ENCODE measurements at places on chromosomes 6 and 20. TPM values are rescaled to one million over a fixed set of nuclear protein-coding genes. Genes with fewer than 3 reads are reported as not detected.

PBOV1 gene
- total RNA-seq = not detected

MLN gene
- not detected for total RNA-seq

- H3K36me3 ChIP-seq = no peaks in the 10 kb centered on the region
- H3K27ac ChIP-seq = peak overlapping the region; percentile 89
- peaks cover 67% of the 10 kb centered on the region for H3K4me1 ChIP-seq
- peak overlapping the region; percentile 66 for H3K4me3 ChIP-seq
- no peaks in the 10 kb centered on the region for H3K27me3 ChIP-seq
- no peak for DNase-seq
These were observed 60.7 kb upstream of the FNDC1 start for GRCh38 chr6:159108426-159108985.

GRCh38 chr6:24536466-24536865 is 41.7 kb downstream of the ALDH5A1 start:
- H3K27ac ChIP-seq = no peak overlapping the region
- H3K27me3 ChIP-seq = no peaks in the 10 kb centered on the region
- H3K4me1 ChIP-seq = no peaks in the 10 kb centered on the region
- H3K4me3 ChIP-seq = no peak overlapping the region

GRCh38 chr6:168380956-168381605 is 59.9 kb upstream of the SMOC2 start:
- H3K27me3 ChIP-seq = no peaks in the 10 kb centered on the region
- no peak overlapping the region for H3K4me3 ChIP-seq
- no peaks in the 10 kb centered on the region for H3K4me1 ChIP-seq
- no peak for DNase-seq
- no peak overlapping the region for H3K27ac ChIP-seq

OR2B6 gene
- not detected for total RNA-seq

- H3K4me3 ChIP-seq = peak overlapping the region; percentile 22
- H3K4me1 ChIP-seq = peaks cover 6% of the 10 kb centered on the region
- peaks cover 7% of the 10 kb centered on the region for H3K36me3 ChIP-seq
- peak; percentile 5 for DNase-seq
These were observed 525 bp downstream of the MACROD2 start for GRCh38 chr20:13995841-13996240.

RPS6KA2 gene
- total RNA-seq = 10.9 TPM

TCF15 gene
- total RNA-seq = not detected

OPN5 gene
- not detected for total RNA-seq

- H3K27ac ChIP-seq = no peak overlapping the region
- no peaks in the 10 kb centered on the region for H3K27me3 ChIP-seq
- no peak for DNase-seq
- peaks cover 2% of the 10 kb centered on the region for H3K36me3 ChIP-seq
These were observed 6.3 kb downstream of the RRBP1 start for GRCh38 chr20:17675519-17676377.

DNA sequence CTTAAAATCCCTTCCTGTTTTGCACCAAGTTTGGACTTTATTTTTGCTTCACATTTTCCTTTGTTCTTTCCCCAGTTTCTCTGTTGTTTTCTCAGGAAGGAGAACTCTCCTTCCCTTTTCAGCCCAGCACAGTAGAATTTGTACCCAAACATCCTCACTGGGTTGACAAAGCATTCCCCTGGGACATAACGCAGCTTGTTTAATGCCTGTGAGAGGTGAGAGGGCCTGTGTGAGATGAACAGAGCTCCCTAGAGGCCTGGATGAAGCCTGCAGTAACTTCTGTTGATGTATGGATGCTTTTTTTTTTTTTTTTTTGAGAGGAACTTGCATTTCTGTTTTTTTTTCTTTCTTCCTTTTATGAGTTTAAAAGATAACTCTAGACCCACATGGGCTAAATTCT is 104.9 kb upstream of the SLC22A23 start:
- H3K27ac ChIP-seq = no peak overlapping the region
- H3K4me1 ChIP-seq = no peaks in the 10 kb centered on the region
- H3K27me3 ChIP-seq = peaks cover 5% of the 10 kb centered on the region
- no peak for DNase-seq
- no peak overlapping the region for H3K4me3 ChIP-seq
- H3K36me3 ChIP-seq = no peaks in the 10 kb centered on the region
